ENCODE measurements at places on chromosomes 7 and 10.

DNA sequence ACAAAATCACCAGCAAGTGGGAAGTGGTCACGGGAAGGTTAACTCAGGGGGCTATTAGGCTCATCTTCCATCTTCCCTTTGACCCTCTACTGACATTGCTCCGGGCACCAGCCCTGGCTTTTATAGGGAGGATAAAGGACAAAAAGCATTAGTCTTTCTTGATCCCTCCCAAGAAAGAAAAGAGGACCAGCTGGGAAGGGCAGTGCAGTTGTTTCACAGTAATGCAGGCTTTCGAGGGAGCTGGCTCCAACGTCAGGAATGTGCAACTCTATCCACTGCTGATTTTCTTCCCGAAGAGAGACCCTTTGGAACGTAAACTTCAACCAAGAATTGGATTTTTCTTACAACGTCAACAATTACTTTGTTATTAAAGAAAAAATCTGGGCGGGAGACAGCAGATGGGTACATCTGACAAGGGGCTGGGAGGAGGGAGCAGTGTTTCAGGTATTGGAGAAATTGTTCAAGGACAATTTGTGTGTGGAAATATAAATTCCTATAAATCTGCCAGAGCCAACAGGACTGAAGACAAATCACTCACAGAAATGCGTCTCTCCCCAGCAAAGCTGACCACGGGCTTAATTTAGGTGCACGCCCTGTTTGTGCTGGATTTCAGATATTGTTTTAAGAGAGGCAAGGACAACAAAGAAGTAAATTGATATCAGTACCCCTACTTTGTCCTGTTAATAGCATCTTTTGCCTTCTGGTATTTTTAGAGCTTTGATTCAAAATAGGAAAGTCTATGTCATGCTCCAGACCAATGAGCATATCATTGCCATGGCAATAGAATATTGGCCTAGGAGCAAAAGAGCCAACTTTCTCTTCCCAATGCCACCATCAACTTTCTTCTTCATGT lies 23.4 kb upstream of the ARID5B start:
- no peak for DNase-seq

DNA sequence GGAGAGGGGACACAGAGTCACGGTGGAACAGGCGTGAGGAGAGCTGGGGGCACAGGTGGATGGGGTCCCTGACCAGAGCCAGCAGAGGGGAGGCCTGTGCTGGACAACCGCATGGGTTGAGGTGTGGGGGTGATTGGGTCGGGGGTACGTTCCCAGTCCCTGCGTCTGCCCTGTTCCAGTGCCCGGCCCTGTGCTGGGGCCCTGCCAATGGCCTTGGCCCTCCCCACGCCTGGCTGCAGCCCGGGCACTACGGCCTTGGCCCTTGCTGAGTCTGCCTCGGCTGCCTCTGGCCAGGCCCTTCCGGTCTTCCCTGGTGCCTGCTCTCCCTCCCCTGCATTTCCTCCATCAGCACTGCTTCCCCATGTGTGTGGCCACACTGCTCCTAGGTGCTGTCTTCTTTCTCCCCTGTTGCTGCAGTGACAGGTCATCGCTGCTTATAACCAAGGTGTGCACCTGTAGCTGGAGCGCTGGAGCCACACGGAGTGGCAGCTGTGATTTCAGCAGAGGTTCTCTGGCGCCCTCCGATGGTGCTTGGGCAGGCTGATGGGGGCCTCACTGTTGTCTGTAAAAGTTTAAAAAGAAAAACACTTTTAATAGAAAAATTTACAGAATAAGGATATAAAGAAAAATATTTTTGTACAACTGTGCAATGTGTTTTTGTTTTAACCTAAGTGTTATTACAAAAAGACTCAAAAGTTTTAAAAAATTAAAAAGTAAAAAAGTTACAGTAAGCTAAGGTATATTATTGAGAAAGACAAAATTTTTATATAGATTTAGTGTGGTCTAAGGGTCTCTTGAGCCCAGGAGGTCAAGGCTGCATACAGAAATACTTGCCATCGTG lies 45.2 kb upstream of the BHLHA15 start:
- DNase-seq, result no peak

GRCh38 chr7:11638011-11638774 lies 193.8 kb downstream of the THSD7A start:
- DNase-seq, result no peak

GRCh38 chr7:106679153-106679931 lies 18.4 kb upstream of the CCDC71L start:
- peak; percentile 63 for DNase-seq

DNA sequence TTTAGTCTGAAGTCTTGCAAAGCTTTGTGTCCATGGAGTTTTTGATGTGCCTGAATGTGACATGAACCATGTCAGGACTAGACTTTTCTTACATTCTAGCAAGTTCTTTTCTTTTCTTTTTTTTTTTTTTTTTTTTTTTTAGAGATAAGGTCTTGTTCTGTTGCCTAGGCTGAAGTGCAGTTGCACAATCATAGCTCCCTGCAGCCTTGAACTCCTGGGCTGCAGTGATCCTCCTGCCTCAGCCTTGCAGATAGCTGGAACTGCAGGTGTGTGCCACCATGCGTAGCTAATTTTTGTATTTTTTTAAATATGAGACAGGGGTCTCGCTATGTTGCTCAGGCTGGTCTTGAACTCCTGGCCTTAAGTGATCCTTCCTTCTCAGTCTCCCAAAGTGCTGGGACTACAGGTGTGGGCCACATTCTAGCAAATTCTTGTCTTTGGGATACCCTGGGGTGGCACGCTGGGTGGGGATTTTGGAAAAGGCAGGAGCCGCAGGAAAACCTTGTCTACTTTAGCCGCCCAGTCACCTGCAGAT lies 152.8 kb downstream of the SVIL start:
- DNase-seq, result no peak

DNA sequence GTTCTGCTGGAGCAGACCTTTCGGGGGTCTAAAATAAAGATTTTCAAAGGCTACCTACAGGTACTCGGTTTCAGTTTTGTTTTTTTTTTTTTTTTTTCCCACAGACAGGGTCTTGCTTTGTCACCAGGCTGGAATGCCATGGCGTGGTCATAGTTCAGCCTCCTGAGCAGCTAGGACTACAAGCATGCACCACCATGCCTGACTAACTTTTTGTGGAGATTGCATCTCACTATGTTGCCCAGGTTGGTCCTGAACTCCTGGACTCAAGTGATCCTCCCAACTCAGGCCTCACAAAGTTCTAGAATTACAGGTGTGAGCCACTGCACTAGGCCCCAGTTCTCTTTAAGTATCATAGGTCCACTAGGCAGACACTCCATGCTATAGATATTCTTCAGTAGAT lies 34.5 kb downstream of the BAMBI start:
- no peak for DNase-seq

All from hematopoietic multipotent progenitor cell (in vitro differentiated cells).